ENCODE measurements at places on chromosomes 1 and 21.

GRCh38 chr1:231053493-231054162, 13.6 kb upstream of the FAM89A start:
- peak; percentile 17 for DNase-seq

GRCh38 chr1:48047116-48047515, 49.9 kb upstream of the TRABD2B start:
- no peak for DNase-seq

- DNase-seq = no peak
Measured at GRCh38 chr1:151621351-151621750, 9.5 kb downstream of the SNX27 start.

- DNase-seq = no peak
Measured at GRCh38 chr1:81543764-81544163, 257.0 kb upstream of the ADGRL2 start.

DNA sequence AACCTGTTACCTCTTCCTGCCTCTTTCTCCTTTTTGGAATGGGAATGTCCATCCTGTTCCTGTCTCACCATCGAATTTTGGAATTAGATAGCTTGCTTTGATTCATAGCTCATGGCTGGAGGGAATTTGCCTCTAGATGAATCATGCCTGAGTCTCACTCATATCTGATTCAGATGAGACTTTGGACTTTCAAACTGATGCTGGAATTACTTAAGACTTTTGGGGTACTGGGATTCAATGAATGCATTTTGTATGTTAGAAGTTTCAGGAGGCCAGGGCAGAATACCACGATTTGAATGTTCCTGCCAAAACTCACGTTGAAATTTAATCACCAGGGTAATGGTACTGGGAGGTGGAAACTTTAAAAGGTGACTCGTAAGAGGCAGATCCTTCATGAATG, 132.4 kb downstream of the DSCAM start:
- DNase-seq = no peak

GRCh38 chr1:68481041-68481440, 15.8 kb downstream of the DEPDC1 start:
- no peak for DNase-seq

All from MCF 10A (cell line).